ENCODE measurements at places on chromosomes 2 and 18.

DNA sequence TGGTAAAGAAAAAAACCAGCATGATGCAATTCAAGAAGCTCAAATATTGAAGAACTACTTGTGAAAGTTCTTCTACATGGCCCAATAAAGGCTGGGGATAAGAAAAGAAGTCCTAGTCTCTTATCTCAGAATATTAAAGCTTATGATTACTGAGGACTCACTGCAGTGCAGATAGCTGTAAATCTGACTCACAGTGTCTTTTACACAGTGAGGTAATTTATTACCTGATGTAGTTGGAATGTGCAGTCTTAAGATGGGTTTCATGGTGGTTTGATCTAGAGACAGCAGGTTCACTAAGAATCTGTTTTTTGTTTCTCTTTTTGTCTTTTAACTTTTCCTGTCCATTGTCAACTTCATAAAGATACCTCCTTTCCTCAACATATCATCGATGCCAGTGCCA is 484.0 kb upstream of the MAP2 start:
- no peak for DNase-seq

DNA sequence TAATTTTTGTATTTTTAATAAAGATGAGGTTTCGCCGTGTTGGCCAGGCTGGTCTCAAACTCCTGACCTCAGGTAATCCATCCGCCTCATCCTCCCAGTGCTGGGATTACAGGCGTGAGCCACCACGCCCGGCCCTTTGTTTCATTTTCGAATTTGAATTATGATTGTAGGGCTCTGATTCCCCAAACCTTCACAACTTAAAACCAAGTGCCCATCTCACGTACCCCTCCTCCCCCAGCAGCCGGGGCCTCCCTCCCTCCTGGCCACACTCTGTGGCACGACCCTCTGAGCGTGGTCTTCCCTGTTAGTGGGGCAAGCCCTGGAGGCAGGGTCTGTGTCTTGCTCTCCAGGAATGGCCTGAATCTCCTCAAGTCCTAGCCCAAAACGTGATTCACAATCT is 166.5 kb downstream of the ASB1 start:
- no peak for DNase-seq

- DNase-seq, result no peak
Measured at GRCh38 chr2:71006323-71006722, 11.7 kb upstream of the TEX261 start.

DNA sequence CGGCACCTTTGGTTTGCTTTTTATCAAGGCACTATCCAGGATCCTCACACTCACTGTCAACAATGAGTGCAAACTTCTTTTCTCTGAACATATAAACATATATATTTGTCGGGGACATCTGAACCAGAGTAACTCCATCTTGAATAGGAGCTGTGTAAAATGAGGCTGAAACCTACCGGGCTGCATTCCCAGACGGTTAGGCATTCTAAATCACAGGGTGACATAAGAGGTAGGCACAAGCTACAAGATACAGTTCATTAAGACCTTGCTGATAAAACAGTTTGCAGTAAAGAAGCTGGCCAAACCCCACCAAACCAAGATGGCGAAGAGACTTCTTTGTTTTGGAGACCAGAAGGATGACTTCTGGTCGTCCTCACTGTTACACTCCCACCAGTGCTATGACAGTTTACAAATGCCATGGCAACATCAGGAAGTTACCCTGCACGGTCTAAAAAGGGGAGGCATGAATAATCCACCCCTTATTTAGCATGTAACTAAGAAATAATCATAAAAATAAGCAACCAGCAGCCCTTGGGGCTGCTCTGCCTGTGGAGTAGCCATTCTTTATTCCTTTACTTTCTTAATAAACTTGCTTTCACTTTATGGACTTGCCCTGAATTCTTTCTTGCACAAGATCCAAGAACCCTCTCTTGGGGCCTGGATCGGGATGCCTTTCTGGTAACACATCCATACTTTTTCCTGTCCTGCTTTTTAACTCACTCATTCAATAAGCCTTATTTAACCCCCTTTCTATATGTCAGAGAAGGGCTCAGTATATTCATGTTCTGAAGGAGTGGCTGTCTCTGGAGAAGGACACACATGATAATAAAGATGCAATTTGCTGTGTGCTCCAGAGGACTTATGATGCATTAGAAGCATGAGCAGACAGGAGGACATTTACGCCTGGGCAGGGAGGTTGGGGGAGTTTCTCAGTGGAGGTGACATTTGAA is 65.4 kb downstream of the TACR1 start:
- no peak for DNase-seq

- no peak for DNase-seq
Measured at GRCh38 chr2:181348107-181348837, 108.9 kb upstream of the ITGA4 start.

GRCh38 chr18:13219593-13220159 is 1.1 kb downstream of the LDLRAD4 start:
- no peak for DNase-seq

- no peak for DNase-seq
Measured at GRCh38 chr2:201254081-201254730, 6.1 kb upstream of the CASP8 start.

DNA sequence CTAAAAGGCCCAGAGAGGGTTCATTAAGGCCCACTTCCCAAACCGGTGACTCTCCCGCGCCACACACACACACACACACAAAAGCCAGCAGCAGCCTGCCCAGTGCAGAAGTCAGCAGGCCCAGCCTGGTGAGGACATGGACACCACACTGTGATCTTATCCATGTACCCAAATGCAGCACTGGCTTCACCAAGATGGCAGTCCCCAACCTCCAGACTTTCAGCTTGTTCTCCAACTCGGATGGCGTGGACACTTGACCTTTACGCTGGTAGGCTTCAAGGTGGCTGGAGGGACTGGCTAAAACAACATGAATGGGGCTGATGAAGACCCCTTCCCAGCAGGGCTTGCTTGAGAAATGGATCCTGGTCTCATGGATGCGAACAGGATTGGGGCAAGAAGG is 50.4 kb downstream of the TNS1 start:
- DNase-seq, result no peak

DNA sequence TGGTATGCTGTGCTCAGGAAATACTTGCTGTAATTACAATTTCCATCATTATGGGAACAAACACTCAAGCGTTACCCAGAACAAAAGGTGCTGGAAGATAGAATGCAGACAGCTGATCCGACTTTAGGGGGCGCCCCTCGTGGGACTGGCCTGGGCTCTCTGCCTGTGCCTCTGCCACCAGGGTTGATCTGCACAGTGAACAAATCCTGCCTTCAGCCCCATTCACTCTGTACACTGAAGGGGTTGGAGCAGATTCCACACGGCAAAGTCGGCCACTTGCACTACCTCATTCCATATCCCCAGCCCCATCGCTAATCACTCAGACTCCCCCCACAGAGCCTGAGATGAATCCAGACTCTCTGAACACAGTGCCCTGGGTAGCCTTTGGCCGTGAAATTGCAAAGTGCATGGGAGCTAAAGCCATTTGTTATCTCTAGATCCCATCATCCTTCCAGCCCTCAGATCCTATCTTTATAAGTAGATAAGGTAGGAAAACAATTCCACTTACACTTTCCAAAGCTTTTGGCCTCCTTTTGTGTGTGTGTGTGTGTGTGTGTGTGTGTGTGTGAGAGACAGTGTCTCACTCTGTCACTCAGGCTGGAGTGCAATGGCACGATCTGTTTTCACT is 69.3 kb downstream of the INPP5D start:
- DNase-seq, result peak; percentile 71

- DNase-seq, result no peak
Measured at GRCh38 chr2:144645083-144645778, 125.3 kb upstream of the ZEB2 start.

DNA sequence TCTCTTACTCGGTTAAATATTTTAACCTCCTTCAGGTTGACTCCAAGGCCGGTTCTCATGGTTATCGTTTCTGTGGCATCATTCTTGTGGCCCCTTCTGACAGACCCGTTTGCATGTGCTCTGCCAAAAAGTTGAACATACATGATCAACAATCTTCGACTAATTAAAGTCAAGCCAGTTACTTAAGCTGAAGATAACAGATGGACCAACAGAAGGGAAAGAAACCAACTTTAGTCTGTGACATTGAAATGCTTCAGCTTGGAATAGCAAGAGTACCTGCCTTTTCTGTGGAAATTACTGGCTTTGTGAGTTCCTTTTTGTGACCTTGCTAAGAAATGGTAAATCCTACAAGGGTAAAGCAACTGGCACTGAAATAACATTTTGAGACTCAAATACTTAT is 1429.1 kb downstream of the LRP1B start:
- no peak for DNase-seq

GRCh38 chr18:77111449-77111848 is 21.1 kb downstream of the MBP start:
- DNase-seq, result no peak

GRCh38 chr2:129559101-129559500 is 420.4 kb upstream of the RAB6C start:
- no peak for DNase-seq

DNA sequence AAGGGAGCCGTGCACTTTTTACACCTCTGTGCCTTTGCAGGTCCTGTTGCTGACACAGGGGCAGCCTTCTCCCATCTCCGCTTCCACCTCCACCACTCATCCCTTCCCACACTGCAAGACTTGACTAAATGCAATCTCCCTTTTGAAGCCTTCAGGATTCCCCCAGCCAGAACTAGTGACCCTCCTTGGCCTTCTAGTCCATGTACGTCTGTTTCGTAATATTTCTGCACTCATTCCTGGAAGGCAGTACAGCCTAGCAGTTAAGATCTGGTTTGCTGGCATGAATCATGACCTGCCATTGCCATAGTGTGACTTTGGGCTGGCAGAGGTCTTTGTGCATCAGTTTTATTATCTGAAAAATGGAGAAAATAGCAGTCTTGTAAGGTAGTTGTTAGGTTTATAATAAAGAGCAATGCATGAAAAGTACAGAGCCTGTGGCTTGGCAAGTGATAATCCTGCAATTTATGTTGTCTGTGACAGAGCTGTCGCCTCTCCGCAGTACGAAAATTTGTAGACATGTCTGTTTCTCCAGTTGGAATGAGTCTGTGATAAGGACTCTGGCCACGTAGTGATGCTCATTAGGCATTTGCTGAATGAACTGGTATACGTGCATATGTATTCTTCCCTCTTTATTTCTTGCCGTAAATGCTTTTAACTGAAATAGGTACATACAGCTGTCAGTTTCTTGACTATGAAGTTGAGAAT is 36.7 kb downstream of the NCK2 start:
- no peak for DNase-seq

GRCh38 chr2:186544255-186544675 is 45.6 kb upstream of the ITGAV start:
- no peak for DNase-seq

- DNase-seq, result no peak
Measured at GRCh38 chr2:236176951-236177350, 8.8 kb upstream of the GBX2 start.

DNA sequence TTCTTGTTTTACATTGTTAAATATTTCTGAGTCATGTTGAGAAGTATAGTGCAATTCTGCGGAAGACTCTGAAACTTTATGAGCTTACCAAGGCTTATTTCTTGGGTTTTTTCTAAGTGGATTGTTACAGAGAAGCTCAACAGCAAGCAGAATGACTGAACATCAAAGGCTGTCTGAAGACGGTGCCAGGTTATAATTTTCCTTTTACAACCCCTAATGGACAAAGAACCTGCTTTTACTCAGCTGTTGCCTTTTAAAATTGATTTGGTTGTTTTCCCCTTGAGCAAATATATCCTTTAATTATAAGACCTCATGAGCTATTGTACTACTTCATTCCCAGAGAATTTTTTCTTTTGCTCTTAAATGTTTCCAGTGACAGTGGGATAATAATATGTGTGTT is 41.6 kb downstream of the LAMA3 start:
- DNase-seq, result no peak

GRCh38 chr2:224359569-224359968 is 42.3 kb downstream of the FAM124B start:
- no peak for DNase-seq

DNA sequence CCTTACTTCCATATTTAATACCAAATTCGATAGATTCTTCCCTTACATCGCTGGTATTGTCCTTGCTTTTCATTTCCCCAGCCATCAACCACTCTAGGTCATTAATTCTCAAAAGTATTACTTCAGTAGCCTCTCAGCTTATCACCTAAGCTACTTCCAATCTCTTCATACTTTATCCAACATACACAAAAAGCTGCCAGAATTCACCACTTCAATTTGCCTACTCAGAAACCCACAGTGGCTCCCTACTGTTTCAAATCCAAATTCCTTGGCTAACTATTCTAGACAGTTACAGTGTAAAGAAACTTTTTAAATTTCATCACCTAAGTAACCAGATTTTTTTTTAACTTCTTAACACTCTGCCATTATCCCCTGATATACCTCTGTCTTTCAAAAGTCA is 4.7 kb downstream of the SLC25A12 start:
- no peak for DNase-seq

DNA sequence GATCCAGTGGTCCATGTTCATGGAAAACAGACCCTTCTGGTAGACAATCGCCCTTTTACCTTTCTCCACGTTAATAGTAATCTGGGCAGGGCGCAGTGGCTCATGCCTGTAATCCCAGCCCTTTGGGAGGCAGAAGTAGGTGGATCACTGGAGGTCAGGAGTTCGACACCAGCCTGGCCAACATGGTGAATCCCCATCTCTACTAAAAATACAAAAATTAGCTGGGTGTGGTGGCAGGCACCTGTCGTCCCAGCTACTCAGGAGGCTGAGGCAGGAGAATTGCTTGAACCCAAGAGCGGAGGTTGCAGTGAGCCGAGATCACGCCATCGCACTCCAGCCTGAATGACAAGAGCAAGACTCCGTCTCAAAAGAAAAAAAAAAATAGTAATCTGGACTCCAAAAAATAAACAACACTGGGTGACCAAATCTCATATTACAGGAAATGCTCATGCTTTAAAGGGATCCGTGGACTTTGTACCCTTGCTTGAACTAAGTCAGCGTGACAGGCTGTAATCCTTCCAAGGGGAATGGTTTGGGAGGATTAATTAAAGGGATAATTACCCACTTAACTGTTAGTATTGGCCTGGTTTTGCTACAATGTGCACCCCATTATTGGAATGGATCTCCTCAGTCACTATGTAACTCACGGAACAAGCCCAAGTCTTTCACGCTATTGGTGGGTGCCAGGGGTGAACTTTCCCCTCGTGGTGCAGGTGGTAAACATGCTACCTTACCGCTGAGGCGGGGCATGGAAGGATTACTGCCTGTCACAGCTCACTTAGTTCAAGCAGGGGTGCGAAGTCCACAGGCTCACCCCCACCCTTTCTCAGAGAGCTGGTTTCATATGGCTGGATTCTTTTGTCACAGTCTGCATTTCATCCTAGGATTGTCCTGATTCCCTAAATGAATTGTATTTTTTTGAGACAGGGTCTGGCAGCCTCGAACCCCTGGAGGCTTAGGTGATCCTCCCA is 36.7 kb downstream of the PROC start:
- DNase-seq, result no peak

- DNase-seq, result no peak
Measured at GRCh38 chr2:153228904-153229303, 249.7 kb downstream of the RPRM start.

- DNase-seq, result no peak
Measured at GRCh38 chr2:46983065-46983801, 67.6 kb upstream of the MCFD2 start.

DNA sequence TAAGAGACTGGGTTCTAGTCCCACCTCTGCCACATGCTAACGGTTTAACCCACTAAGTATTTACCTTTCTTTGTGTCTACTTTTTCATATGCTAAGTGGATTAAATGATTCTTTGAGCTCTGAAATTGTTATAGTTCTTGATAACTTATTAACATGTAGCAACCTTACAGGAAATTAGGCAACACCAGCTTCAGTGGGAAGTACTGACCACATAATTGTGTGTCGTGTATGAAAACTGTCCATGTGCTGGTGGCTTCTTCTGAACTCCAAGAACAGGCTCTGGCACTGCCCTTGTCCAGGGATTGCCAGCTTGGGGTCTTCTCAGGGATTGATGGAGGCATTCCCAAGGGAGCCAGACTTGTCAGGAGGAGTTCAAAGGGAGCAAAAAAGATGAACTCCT is 427.7 kb downstream of the TGIF1 start:
- DNase-seq, result no peak

Data from NCI-H1436 treated with DMSO at 0.1 percent for 48 hours (cell line).